ENCODE measurements at places on chromosomes 5 and 9. TPM values are rescaled to one million over a fixed set of nuclear protein-coding genes. Genes with fewer than 3 reads are reported as not detected.

Gene TAF11L10
- not detected for total RNA-seq

Gene EXOSC2
- total RNA-seq = 67.9 TPM

Gene ADAMTSL2
- total RNA-seq = 0.11 TPM

GRCh38 chr9:116480700-116481099 lies 206.4 kb upstream of the TRIM32 start:
- no peak overlapping the region for H3K4me3 ChIP-seq
- no peak for DNase-seq
- H3K27me3 ChIP-seq = no peaks in the 10 kb centered on the region
- no peak overlapping the region for H3K27ac ChIP-seq

Gene SPATA31D4
- not detected for total RNA-seq

Gene GALT
- total RNA-seq = 53.9 TPM

Data from activated CD4-positive, alpha-beta T cell treated with anti-CD3 and anti-CD28 coated beads for 36 hours (primary cell).